ENCODE measurements at places on chromosomes 12 and 14.

DNA sequence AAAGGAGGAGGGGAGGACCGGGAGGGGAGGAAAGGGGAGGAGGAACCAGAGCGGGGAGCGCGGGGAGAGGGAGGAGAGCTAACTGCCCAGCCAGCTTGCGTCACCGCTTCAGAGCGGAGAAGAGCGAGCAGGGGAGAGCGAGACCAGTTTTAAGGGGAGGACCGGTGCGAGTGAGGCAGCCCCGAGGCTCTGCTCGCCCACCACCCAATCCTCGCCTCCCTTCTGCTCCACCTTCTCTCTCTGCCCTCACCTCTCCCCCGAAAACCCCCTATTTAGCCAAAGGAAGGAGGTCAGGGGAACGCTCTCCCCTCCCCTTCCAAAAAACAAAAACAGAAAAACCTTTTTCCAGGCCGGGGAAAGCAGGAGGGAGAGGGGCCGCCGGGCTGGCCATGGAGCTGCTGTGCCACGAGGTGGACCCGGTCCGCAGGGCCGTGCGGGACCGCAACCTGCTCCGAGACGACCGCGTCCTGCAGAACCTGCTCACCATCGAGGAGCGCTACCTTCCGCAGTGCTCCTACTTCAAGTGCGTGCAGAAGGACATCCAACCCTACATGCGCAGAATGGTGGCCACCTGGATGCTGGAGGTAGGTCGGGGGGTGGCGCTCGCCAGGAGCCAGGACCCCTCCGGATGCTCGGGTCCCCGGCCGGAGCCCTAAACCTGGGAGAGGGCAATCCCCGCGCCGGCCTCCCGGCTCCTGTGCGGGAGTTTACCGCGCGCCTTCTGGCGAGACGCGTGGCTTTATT lies at the start of gene CCND2:
CCND2 (plus strand) TSS at position 111 of the 744 bp plus-strand sequence; CDS start at position 390, 279 bp downstream.
- DNase-seq: no peak

DNA sequence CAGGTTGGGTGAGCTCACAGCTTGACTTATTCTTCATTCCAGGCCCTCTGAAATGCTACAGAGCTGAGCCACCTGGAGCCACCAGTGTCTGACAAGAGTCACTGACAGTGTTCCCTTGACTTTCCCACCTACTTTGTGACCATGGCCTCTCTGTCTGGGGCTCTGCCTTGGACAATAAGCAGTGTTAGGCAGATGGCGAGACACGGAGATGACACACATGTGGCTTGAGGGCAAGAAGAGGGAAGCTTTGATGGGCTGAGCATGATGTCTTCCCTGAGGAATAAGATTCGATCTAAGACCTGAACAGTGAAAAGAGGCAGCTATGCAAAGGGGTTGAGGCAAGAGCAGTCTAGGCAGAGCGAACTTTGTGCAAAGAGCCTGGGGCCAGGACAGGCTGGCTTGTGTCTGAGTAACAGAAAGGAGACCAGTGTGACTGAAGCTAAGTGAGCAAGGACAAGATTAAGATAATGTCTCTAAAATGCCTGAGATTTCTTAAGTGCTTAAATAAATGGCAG lies 105.5 kb downstream of the NUAK1 start:
- no peak for DNase-seq

- DNase-seq: no peak
Measured at GRCh38 chr12:45400991-45401390, 185.1 kb downstream of the ANO6 start.

- no peak for DNase-seq
Measured at GRCh38 chr12:69313209-69313608, 35.0 kb upstream of the LYZ start.

DNA sequence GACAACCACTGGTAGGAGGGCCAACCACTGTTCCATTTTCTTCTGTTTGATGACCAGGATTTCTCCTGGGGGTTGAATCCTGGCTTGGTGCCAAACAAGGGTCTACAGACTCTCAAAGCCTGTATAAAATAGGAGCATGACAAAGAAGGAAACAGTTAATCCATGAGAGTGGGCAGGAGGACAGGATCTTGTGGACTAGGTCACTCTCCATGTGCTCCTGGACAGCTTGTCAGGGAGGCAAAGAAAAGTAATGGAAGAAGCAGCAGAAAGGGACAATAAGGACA lies 243.7 kb downstream of the AKAP6 start:
- DNase-seq: no peak

GRCh38 chr12:49853671-49854070 lies 10.8 kb upstream of the BCDIN3D start:
- no peak for DNase-seq

- DNase-seq: no peak
Measured at GRCh38 chr12:40597133-40597532, 95.1 kb upstream of the CNTN1 start.

DNA sequence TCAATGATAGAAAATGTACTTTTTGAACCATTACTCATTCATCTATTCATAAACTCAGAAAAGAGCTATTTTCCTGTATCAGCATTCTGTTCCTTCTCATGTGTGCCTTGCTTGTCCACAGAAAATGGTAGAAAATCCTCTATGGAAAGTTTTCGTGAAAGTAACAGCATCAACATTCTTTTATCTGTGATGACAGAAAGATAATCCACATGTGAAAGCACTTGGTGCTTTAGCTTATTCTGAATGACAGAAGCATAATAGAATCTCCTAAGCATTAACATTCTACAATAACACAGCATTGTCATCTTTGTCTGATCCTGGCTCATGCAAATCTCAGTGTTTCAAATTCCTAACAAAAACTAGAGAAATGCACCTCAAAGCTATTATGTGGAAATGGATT lies 431.9 kb downstream of the ADAMTS20 start:
- no peak for DNase-seq

- no peak for DNase-seq
Measured at GRCh38 chr12:128856035-128856790, 2.9 kb downstream of the GLT1D1 start.

DNA sequence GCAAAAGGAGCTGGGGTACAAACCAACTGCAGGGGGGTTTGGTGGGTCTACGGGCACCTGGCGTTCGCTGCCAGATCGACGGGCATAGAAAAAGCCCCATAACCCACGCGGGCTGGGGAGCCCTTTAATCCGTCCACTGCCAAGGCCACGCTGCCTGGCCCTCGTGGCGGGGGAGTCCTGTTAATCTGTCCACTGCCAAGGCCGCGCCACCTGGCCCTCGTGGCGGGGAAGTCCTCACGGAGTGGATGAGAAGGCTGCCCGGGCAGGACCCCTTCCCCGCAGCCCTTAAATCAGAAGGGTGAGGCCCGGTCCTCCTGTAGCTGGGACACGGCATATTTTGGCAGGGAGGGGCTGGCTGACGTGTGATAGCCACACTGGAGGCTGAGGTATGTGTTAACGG lies 86.1 kb downstream of the NOC4L start:
- DNase-seq: no peak

DNA sequence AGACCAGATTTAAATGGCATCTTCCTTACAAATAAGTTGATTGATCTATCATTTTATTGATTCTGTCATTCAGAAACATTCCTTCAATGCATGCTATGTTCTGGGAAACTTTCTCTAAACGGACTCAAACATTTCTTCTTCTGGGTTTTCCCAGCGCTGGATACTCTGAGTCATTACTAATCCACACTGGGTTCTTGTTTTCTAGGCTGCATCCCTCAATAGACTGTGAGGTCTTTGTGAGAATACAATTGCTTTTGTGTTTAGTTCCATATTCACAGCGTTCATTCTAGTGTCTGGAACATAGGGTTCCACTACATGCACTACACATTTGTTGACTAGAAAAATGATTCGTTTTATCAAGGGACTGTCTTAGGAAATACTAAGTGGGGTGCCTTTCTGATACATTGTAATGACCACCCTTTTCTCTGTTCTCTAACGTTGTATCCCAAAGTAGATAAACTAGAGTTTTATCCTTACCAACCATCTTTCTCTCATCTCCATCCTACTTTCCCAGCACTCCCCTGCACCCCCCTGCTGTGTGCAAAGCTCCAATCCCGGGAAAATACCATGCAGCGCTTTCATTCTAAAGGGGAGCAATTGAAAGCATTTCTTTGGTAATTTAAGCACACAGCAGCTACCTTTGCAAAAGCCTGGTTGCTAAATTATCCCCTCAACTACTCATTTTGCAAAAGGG lies 878.7 kb downstream of the DIO2 start:
- no peak for DNase-seq

DNA sequence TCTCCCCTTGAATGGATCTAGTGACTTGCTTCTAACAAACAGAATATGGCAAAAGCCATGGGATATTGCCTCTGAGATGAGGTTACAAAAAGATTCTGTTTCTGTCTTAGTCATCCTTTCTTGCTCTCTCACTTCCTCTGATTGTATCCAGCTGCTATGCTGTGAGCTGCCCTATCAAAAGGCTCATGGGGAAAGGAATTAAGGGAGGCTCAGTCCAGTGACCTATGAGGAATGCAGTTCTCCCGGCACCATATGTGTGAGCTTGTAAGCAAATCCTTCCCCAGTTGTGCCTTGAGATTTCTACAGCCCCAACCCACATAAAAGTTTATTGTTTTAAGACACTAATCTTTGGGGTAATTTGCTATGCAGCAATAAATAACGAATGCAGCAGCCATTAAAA lies 183.1 kb downstream of the KLHL28 start:
- DNase-seq: no peak

DNA sequence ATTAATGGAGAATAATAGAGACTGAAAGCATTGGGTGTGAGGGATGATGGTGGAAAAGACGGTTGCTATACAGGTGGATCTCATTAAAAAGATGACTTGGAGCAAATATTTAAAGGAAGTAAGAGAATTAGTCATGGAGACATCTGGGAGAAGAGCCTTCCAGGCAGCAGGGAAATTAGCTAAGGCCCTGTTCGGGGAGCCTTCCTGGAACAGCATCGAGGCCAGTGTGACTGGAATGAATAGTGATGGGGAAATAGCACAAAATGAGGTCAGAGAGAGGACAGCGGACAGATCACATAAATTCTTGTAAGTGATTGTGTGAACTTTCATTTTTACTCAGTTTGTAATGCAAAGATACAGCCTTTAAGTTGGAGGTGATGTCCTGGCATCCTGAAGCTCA lies 842.3 kb downstream of the SLC6A15 start:
- DNase-seq: no peak

- no peak for DNase-seq
Measured at GRCh38 chr12:132076711-132077110, 67.4 kb downstream of the DDX51 start.

DNA sequence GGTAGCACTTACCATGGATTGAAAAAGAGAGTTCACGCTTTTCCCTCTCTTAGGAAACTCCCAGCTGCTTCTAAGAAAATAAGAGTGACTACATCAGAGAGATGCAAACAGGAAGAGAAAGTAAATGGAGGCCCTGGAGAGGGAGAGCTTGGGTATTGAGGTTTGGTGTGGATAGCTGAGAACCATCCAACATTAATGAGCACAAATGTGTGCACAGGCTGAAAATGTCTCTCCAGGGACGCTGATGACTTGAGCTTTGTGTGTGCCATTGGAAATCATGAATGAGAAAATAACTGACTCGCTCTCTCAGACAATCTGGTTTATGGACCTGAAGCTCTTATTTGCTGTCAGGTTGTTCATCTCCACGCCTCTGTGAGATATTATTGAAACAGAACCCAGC lies 318.8 kb downstream of the NRXN3 start:
- peak; percentile 76 for DNase-seq

GRCh38 chr14:71566276-71566675 lies 366.0 kb upstream of the RGS6 start:
- no peak for DNase-seq

- no peak for DNase-seq
Measured at GRCh38 chr12:132280406-132280805, 49.0 kb downstream of the GALNT9 start.

DNA sequence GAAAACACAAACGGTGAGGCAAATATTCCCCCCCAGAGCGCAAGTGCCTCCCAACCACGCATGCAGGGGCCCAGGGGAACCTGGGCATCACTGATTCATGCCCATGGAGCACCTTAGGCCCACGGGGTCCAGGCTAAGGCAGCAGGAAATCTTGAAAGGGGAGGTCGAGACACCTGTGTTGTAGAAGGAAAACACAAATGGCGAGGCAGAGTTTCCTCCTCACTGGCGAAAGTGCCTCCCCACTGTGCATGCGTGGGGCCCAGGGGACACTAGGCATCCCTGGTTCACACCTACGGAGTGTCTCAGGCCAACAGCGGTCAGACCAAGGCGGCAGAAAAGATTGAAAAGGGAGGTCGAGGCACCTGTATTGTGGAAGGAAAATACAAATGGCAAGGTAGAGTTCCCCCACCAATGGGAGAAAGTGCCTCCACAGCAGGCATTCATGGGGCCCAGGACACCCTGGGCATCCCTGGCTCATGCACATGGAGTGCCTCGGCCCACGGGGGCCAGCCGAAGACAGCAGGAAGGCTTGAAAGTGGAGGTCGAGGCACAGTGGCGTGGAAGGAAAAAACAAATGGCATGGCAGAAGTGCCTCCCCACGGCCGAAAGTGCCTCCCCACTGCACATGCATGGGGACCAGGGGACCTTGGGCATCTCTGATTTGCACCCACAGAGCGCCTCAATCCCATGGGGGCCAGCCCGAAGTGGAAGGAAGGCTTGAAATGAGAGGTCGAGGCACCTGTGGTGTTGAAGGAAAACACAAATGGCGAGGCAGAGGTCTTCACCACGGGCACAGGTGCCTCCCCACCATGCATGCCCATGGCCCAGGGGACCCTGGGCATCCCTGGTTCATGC lies 368.8 kb downstream of the ALG10 start:
- no peak for DNase-seq

DNA sequence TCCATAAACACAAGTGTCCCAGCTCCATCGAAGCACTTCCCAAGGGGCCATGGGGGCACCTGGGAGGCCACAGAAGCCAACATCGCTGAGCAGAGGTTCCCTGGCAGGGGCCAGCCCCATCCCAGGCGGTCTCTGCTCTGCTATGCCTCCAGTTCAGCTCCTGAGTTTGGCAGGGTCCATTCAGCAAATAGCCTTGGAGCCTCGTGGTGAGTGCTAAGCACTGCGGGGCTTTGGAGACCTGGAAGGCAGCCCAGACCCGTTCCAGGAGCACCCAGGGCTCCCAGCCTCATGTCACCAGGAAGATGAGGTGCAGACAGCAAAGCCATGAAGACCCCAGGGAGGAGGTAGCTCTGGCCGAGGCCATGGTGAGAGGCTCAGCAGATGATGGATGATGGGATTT lies 109.5 kb downstream of the LGMN start:
- DNase-seq: no peak

- no peak for DNase-seq
Measured at GRCh38 chr12:69894800-69895383, 69.9 kb downstream of the MYRFL start.

DNA sequence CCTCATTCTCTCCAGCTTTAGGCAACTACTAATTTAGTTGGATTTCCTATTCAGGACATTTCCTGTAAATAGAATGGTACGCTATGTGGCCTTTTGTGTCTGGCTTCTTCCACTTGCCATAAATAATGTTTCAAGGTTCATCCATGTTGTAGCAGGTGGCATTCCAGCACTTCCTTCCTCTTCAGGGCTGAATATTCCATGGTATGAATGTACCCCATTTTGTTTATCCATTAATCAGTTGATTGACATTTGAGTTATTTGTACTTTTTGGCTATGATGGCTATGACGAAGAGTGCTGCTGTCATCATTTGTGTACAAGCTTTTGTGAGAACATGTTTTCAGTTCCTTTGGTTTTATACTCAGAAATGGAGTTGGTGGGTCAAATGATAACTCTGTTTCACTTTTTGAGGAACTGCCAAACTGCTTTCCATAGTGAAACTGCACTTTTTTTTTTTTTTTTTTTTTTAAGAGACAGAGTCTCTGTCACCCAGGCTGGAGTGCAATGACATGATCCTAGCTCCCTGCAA lies 6.5 kb upstream of the CDK2AP1 start:
- no peak for DNase-seq

Measured in NCI-H187 treated with DMSO at 0.1 percent for 48 hours (cell line).